ENCODE measurements at places on chromosomes 7 and 10. TPM values are rescaled to one million over a fixed set of nuclear protein-coding genes. Genes with fewer than 3 reads are reported as not detected.

Gene EPO
- total RNA-seq, result not detected

DNA sequence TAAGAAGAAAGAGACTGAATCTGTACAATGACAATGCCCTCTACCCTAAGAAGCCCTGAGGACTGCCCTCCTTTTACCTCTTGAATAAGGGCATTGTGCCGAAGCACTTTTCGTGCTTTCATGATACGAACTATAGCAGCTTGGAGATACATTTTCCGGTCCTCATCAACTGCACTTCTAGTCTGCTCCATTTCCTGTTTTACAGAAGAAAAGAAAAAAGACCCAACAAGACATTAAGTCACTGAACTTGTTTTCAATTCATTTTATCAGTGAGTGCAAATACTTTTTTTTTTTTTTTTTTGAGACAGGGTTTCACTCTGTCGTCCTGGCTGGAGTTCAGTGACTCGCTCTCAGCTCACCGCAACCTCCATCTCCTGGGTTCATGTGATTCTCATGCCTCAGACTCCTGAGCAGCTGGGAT lies 78.4 kb downstream of the CUL2 start:
- no peaks in the 10 kb centered on the region for H3K4me1 ChIP-seq
- DNase-seq, result no peak
- no peak overlapping the region for H3K27ac ChIP-seq
- H3K36me3 ChIP-seq, result peaks cover 78% of the 10 kb centered on the region

Gene VOPP1
- total RNA-seq, result 66.2 TPM

Gene VSIR
- total RNA-seq, result 117 TPM

Gene NXPH1
- not detected for total RNA-seq

Gene TLX1
- not detected for total RNA-seq

- no peaks in the 10 kb centered on the region for H3K27me3 ChIP-seq
- no peaks in the 10 kb centered on the region for H3K36me3 ChIP-seq
- DNase-seq, result no peak
Observed at GRCh38 chr10:24727786-24728185, 4.1 kb upstream of the ARHGAP21 start.

- DNase-seq, result no peak
- H3K4me3 ChIP-seq, result no peak overlapping the region
- H3K4me1 ChIP-seq, result no peaks in the 10 kb centered on the region
- no peaks in the 10 kb centered on the region for H3K36me3 ChIP-seq
Observed at GRCh38 chr10:30724296-30724695, 94.7 kb upstream of the LYZL2 start.

DNA sequence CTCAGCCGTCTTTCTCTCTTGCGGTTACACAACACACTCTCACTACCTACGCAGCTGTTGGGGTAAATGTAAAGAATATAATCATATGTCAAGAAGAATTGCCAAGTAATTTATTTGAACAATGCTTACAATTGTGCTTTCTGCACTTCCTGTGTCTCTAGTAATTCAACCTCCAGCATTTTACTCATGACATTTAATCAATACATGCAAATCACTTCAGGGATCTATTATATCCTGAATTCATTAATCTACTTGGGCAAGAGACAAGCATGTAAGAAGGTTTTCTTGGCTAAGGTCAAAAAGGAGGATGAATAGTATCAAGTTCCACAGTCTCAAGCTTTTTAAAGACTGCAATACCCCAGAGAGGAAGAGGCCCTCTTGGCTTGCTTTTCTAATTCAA lies 562.9 kb upstream of the ADARB2 start:
- no peak overlapping the region for H3K27ac ChIP-seq
- DNase-seq, result no peak
- H3K4me3 ChIP-seq, result no peak overlapping the region
- H3K36me3 ChIP-seq, result no peaks in the 10 kb centered on the region
- H3K4me1 ChIP-seq, result no peaks in the 10 kb centered on the region
- no peaks in the 10 kb centered on the region for H3K27me3 ChIP-seq

DNA sequence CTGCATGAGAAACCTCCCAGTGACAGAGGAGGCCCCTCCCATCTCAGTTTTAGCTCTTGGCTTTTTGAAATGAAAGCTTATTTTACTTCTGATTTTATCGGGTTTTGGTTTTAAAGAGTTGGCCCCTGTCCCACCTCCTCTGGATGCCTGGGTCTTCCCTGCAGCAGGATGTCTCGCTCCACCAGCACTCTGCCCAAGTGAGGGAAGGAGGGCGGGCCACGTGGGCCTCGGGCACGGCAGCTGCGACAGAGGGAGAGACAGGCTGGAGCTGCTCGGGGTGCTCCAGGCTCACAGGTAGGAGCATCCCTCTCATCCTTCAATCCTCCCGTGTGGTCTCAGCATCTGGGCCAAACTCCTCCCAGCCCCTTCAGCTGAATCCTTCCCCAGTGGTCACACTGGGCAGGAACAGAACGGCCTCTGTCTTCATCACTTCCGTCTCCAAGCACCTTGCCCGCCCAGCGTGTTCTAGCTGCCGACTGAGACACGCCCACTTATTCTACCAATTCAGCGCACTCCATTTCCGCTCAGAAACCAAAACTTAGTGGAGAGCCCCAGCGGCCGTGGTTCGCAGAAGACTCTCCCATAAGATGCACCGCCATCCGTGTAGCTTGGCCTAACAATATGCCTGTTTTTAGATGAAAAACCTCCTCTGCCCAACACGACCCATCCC lies 222.9 kb downstream of the GLRX3 start:
- H3K4me1 ChIP-seq, result no peaks in the 10 kb centered on the region
- H3K4me3 ChIP-seq, result no peak overlapping the region
- no peak for DNase-seq
- H3K27me3 ChIP-seq, result no peaks in the 10 kb centered on the region

Gene TPST1
- 16.7 TPM for total RNA-seq

Gene JCAD
- 101 TPM for total RNA-seq

DNA sequence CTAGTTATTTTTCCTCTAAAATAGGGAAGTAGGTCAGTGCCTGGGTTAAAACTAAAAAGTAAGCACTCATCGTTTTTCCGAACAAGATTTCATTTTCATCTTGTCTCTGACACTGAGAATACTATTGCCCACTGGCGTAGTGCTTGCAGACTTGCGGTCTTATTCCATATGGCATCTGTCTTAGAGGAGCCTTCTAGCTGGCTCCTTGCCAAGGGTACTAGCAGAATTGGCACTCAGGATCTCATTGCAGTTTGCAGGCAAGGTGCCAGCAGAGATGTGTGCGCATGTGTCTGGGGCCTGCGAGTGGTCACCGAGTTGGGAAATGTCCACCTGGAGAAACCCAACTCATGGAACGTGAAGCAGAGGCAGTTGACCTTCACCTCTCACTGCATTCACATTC lies 143.4 kb downstream of the CELF2 start:
- H3K36me3 ChIP-seq, result no peaks in the 10 kb centered on the region
- no peak overlapping the region for H3K4me3 ChIP-seq
- no peak for DNase-seq
- no peaks in the 10 kb centered on the region for H3K27me3 ChIP-seq
- peak overlapping the region; percentile 92 for H3K27ac ChIP-seq

GRCh38 chr7:29115130-29115687 lies 31.1 kb downstream of the CPVL start:
- no peak for DNase-seq
- peaks cover 16% of the 10 kb centered on the region for H3K4me1 ChIP-seq
- no peaks in the 10 kb centered on the region for H3K36me3 ChIP-seq

Gene IRF5
- total RNA-seq, result 46.0 TPM

Gene HTR5A
- total RNA-seq, result not detected

GRCh38 chr10:126432507-126432906 lies 44.2 kb upstream of the ADAM12 start:
- DNase-seq, result no peak
- no peak overlapping the region for H3K4me3 ChIP-seq
- H3K27ac ChIP-seq, result no peak overlapping the region

DNA sequence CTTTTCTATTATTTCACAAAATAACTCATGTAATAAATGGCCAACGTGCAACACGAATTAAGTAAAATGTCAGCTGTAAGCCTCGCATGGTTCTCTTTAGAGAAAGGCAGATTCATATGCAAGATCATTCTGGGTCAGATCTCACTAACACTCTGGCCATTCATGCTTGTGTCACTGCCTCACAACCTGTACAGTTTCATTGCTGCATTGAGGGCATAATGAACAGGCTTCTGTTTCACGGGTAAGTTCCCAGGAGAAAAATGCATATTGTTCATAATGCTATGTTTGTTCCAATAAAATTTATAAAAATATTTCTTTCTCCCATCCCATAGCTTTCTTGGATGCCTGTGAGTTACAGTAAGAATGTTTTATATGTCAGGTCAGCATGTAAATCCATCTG lies 734.0 kb upstream of the ANKRD30A start:
- H3K36me3 ChIP-seq, result no peaks in the 10 kb centered on the region
- DNase-seq, result no peak
- no peaks in the 10 kb centered on the region for H3K4me1 ChIP-seq

All from lower lobe of right lung (tissue), 2 donors.